Posterior cingulate gyrus (tissue), 11 donors: ENCODE measurements at places on chromosomes 1 and 21.

DNA sequence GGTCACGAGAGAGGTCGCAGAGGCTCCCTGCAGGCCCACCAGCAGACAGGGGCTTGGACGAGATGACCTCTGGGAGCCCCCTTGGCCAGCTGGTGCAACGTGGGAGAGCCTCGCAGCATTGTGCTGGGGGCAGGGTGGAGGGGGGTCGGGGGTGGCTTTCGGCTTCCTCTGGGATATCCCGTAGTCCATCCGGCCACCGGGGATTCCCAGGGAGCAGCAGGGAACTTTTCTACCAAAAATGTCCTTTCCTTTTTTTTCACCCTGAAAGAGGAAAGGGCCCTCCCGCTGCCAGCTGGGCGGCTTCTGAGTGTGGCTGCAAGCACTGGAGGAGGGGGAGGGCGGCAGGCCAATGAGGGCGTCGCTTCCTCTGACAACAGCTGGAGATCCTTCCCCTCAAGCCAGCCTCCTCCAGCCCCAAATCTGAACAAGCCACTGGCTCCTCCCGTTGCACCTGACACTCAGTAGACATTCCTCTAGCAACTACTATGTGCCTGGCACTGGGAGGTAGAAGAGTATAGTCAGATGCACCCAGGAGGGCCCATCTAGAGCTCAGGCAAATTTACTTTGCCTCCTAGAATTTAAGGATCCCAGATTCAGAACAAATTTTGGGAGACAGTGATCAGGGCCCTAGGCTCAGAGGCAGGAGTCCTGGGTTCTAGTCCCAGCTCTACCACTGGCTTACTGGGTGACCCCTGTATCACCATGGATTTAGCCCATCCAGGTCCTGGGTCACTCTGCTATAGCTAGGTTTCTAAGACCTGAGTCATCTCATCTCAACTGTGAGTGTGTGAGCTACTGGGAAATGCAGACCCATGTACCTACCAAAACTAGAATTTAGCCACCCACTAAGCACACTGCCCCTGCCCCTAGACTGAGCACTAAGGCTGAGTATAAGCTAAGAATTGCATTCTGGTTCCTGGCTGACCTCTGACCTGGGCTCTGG lies 2.7 kb downstream of the MOB3C start:
- peak; percentile 92 for DNase-seq

GRCh38 chr21:31873696-31874599 lies 1.1 kb downstream of the HUNK start:
- peak; percentile 56 for DNase-seq

DNA sequence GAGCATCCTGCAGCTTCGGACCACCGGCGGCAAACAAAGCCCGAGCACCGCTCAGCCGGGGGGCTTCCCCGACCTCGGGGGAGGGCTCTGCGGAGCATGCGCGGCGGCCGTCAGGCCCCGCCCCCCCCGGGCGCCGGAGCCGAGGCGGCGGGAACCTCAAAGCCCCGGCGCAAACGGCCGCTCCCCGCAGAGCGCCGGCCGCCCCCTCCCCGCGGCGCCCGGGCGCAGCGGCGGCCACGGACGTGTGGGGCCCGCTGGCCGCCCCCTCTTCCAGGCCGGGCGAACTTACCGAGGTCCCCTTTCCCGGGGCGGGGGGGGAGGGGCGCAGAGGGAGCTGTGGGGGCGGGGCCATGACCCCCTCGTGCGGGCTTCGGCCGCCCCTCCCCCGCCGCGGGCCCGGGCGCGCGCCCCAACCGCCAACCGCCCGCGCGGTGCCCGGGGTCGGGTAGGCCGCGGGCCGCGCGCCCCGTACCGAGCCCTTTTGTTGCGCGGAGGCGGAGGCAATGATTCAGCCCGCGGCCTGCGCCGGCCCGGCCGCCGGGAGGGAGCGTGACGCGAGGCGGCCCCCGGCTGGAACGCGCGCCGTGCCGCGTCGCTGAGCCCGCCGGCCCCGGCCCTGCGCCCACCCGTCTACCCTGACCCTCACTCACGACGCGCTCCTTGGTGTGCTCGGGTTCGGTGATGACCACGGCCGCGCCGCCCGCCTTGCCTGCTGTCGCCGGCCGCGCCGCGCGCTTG lies 1.7 kb downstream of the RCC2 start:
- DNase-seq = peak; percentile 66

GRCh38 chr1:208809876-208810275 lies 565.7 kb upstream of the PLXNA2 start:
- DNase-seq = no peak

DNA sequence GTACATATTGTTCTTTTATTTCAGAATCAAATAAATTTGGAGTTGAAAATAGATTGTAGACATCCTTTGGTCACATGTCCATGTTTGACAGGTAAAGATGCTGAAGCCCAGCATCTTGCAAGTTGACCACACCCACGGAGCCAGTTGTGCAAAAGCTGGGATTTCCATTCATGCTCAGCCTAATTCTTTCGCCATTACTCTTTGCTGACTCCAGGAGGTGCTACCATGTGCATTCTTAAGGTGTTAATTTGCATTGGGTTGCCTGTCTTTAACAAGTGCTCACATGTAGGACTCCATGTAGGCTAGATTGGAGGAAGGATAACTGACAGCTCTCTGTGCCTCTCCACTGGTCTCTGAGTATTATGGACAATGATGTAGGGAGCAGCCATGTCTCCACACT lies 660.7 kb downstream of the LMO4 start:
- no peak for DNase-seq

- DNase-seq = no peak
Observed at GRCh38 chr1:192973988-192974387, 85.2 kb downstream of the UCHL5 start.

DNA sequence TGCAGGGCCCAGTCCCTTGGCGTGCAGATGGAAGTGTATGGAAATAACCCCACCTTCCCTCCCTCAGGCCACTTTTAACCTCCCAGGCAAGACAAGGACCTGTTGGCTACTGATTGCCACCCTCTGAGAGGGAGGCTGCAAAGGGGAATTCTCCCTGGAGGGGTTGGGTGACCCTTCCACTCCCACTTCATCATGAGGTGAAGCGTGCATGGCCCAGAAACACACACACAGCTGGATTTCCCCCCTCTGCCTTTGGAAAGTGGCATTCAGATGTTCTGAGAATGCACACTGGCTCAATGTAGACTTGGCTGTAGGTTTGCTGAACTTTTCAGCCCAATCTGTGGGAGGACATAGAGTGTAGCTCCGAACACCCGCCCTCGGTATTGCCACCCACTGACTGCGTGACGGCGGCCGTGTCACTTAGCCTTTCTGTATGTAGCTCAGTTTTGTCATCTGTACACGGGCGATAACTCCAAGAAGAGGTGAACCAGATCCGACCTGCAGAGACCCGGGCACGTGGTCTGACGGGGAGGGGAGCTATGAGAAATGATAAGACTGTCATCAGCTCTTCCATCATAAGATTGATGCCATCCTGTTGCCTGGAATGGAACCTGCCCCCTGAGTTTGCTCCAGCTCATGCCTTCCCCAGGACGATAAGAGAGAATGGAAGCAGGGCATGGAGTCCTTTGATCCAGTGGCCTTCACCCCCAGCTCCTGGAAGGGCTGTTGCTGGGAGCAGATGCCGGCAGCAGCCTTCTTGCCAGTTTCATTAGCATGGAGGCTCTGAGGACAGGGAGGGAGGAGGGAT lies 19.3 kb downstream of the MIIP start:
- DNase-seq = peak; percentile 47

- no peak for DNase-seq
Observed at GRCh38 chr1:90671741-90672140, 45.4 kb downstream of the BARHL2 start.

- DNase-seq = no peak
Observed at GRCh38 chr1:246591504-246591903, 25.2 kb downstream of the CNST start.

GRCh38 chr1:17540255-17541001 lies 930 bp downstream of the ARHGEF10L start:
- no peak for DNase-seq

DNA sequence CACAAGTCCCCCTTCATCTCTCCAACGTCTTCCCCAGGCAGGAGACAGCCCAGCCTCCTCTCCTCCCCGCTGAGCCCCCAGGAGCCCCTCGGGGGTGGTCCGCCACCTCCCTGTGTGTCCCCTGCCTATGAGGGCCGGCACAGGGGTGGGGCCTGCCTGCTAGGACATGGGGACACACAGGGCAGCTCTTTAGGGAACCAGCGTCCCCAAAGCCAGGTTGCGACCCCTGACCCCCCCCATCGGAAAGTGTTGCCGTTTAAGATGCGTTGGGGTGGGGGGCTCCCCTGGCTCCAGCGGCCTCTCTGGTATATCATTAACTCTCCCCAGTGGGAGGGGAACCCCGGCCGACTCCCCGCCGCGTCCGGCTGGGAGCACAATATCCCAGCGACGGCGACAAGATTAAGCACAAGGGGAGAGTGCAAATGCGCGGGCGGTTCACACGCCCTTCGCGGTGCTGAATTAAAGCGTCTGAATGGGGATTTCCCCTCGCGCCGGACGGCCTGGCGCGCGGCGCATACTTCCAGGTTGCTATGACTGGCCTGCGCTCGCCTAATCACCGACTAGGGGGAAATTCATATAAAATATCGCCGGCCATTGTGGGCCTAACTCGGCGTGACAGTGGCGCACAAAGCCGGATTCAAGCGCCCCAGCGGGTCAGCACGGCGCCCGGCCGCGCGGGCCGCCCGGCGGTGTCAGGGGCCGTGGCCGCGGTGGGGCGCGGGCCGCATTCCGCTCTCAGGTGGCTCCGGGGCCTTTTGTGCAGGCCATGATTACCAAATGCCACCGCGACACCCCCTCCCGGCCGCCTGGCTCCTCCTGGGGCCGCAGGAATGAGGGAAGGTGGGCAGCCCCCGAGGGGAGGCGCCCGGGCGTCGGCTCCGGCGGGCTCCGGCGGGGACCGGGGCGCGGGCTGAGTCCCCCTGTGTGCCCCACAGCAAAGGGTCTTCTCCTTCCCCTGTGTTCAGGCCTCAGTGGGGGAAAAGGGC lies 30.9 kb downstream of the WNT3A start:
- no peak for DNase-seq

- DNase-seq = no peak
Observed at GRCh38 chr1:21799730-21800129, 12.3 kb upstream of the LDLRAD2 start.
